ENCODE measurements at places on chromosomes 7 and 10. TPM values are rescaled to one million over a fixed set of nuclear protein-coding genes. Genes with fewer than 3 reads are reported as not detected.

Gene APBB1IP
- not detected for total RNA-seq

Gene TAS2R3
- total RNA-seq, result not detected

Gene WEE2
- 0.05 TPM for total RNA-seq

Gene PTF1A
- total RNA-seq, result not detected

Gene TEX36
- total RNA-seq, result not detected

Gene ZNF438
- total RNA-seq, result 5.1 TPM

Gene LEP
- not detected for total RNA-seq

Gene NME8
- total RNA-seq, result not detected

Data from A172 (cell line).